ENCODE measurements at places on chromosomes 2 and 18.

DNA sequence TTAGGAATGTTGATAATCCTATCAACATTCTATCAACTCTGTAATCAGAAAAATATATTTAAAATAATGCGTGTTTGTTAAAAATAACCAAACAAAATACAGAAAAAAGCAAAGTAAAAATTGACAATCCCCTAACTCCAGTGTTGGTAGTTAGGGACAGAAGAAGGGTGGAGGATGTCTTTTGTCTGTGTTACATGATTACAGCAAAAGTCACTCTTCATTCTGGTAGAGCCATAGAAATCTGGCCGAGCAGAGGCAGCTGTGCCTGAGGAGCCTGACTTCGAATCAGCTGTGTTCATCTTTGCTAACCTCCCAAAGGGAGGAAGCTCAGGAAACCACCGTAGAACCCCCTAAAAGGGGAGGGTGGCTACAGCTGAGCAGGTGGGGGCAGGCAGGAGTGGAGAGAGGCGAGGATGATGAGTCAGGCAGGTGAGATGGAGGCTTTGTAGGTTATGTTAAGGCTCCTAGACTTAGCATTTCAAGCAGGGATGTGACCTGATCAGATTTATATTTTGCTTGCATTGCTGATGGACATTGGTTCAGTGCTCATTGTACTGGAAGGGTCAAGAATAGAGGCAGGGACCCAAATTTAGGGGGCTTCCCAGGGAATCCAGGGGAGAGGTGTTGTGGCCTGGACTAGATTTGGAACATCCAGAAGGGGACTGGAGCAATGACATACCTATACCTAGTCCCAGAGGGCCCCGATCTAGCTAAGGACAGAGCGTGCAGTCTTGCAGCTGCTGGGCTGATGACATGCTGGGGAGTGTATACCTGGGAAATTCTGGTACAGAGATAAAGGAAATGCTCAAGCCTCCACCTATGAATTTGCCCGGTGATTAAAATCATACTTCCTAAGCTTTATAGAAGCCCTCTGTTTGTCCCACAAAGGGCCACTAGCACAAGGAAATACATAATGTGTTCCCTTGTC lies 95.7 kb downstream of the NEDD4L start:
- DNase-seq, result no peak

- DNase-seq, result peak; percentile 62
These were observed at the start of gene CHN1 for GRCh38 chr2:175004980-175005732. Gene CHN1 (minus strand): TSS chr2:175005381. CDS start chr2:175004912, 469 bp downstream.

DNA sequence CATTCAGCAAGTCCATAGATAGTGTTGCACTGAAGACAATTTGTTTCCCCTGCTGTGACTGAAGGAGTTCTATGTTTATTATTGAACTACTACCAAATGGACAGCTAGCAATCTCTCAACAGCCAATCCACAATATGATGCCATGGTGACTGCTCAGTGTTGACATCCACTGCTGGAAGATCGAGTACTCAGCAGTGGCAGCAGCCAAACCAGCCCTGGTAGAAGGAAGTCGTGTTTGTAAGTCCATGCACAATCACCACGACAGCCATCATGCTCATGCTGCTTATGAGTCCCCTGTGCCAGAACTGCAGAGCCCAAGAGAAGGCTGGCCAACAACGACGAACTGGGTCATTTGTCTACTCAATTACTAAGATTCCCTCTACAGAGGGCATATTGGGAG lies 66.4 kb downstream of the OSR1 start:
- no peak for DNase-seq

- DNase-seq, result no peak
These were observed 80.5 kb upstream of the OTOF start for GRCh38 chr2:26558271-26559043.

DNA sequence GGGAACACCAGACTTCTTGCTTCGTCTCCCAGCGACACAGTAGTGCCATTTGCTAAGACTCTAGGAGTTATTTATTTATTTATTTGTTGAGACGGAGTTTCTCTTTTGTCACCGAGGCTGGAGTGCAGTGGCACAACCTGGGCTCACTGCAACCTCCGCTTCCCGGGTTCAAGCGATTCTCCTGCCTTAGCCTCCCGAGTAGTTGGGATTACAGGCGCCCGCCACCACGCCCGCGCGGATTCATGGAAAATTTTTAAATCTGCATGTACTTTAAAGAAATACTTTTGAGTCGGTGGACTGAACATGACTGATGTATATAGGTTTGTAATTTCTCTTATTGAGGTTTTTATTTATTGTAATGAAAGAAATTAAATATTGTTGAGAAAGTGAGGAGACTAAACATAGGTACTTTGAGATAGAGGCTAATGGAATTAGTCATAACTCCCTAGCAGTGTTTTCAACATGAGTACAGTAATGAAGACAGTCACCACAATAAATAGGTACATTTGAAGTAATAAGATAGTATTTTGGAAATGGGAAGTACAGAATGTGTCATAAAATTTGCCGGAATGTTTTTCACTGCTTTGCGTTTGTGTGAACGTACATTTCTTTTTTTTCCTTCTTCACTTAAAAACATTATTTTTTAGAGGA lies 983 bp downstream of the MTX2 start:
- no peak for DNase-seq

DNA sequence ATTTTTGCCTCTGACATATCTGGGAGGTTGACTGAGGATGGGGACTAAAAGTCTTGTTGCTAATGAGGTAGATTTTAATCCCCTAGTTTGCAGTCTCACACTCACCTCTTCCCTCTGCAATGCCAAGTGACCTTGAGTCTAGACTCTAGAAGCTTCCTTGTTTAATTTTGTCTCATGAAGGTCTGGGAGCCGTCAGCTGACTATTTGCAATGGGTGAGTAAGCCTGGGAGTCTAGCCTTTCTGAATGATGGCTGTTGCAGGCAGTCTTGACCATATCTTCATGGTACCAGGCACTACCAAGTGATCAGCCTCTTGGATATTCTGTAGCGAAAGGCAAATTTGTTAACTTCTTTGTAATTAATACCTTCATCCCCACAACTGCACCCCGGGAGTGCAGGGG lies 61.2 kb downstream of the ARHGAP15 start:
- DNase-seq, result no peak

DNA sequence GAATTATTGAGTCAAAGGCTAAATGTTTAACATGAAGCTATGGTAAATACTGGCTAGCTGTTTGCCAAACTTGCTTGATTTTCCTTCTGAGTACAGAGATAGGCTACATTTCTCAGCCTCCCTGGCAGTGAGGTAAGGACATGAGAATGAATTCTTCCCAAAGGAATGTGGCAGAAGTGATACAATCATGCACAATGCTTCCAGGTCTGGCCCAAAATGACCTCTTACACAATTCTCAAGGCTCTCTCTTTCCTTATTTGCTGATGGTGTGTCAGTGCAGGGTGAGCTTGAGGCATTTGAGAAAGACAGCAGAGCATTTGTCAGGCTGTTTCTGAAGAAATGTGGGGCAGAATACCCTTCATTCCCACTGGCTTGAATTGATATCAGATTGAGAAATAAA lies 95.6 kb upstream of the NABP1 start:
- DNase-seq, result no peak

DNA sequence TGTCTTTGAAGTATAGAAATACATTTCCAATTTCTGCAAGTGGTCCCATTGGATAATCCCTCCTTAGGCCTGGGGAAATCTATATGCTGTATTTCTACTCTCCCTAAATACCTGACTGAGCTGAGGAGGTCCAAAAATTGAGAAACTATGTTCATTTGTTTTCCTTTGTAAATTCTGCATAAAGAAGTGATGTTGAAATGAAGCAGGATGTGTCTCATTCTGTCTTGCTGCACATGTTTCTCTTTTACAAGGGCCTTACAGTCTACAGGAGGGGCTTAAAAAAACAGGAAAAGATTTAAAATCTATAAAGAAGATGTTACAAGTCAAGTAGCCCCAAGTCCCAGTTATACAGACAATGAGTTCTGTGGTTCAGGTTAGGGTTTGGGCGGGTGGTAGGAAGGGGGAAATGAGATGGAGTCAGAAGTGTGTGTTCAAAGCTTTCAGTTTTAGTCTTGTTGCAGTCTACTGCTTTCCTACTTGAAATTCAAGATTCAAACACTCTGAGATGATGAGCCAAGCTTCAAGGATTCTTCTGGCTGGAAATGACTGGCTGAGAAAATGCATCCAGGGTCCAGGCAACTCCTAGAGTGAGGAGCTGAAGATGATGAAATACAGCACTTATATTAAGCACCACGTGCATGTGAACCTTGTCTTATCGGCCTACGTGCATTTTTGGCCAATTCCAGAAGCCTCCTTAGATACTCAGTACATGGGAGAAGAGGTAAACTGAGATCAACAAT lies 146.3 kb upstream of the CELF4 start:
- no peak for DNase-seq

- DNase-seq, result no peak
These were observed 233.8 kb downstream of the LDLRAD4 start for GRCh38 chr18:13452388-13452811.

DNA sequence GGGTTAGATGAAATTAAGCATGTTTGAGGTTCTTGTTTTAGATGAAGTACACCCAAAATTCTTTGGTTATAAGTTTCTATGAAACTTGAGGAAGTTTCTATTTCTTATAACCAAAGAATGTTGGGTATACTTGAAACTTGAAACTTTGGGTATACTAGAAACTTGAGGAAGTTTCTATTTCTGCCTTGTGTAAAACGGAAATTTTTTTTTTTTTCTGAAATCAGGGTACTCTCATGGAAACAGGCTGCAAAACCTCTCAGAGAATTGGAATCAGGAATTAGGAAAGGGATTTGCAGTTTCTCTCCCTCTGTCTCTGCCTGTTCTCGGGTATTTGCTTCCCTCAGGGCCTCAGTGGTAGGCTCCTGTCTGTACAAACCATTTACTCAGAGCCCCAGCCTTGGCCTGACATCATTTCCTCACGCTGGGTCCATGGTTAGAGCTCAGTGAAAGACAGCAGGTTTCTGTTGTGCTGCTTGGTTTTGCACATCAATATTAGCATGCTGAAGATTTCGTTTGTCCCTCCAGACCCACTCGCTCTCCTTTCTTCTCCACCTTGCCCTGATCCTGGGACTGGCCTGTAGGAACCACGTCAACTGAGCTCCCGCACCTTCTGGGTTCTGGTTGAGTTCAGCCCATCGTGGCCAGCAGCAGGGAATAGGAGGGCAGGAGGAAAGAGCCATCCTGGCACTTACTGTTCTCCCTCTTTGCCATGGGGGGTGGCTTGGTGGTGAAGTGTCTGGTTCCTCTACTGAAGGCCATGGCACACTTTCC lies 106.4 kb downstream of the POLR1A start:
- peak; percentile 20 for DNase-seq

- no peak for DNase-seq
These were observed 181.6 kb downstream of the CELF4 start for GRCh38 chr18:37383846-37384595.

GRCh38 chr2:47300081-47300480 lies 102.9 kb upstream of the MSH2 start:
- DNase-seq, result no peak

GRCh38 chr2:238461491-238461890 lies 34.8 kb downstream of the ASB1 start:
- no peak for DNase-seq

- no peak for DNase-seq
These were observed 105.0 kb upstream of the STK17B start for GRCh38 chr2:196276421-196276820.

DNA sequence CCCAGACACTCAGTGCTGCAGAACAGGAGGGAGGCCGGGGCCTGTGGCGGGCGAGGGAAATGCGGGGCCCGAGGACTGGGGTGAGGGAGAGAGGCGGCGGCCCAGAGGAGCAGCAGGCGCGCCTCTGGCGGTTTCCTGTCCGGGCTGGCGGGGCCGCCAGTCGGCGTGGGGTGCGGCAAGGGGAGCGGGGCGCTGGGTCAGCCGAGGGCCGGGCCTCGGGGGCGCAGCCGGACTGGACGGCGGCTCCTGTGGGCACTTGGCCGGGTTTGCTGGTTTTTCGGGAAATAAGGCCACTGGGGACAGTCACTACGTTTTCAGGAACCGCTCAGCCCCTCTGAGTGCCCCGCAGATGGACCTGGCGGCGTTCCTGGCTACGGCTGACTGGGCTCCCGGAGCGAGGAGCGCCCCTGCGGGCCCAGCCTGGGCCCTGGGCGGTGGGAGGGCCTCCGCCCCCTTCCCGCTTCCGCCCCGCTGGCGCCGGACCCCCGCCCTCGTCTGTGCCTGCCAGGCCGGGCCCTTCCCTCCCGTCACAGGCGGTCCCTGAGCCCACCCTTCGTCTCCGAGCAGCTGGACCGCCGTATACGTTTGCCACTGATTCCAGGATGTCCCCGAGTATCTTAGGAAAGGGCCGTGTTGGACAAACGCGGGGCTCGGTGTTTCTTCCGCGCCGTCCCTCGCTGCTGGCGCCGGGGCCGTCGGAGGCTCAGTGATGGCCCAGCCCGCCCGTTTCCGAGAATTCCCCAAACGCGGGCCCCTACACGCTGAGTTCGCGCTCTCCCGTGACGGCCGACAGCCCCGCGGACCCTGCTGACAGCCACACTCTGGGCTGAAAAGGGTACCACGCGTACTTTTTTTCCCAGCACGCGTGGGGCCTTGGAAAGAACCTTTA lies 84.6 kb downstream of the FAM210A start:
- DNase-seq, result no peak

GRCh38 chr2:181655519-181655918 lies 1.4 kb downstream of the CERKL start:
- no peak for DNase-seq

DNA sequence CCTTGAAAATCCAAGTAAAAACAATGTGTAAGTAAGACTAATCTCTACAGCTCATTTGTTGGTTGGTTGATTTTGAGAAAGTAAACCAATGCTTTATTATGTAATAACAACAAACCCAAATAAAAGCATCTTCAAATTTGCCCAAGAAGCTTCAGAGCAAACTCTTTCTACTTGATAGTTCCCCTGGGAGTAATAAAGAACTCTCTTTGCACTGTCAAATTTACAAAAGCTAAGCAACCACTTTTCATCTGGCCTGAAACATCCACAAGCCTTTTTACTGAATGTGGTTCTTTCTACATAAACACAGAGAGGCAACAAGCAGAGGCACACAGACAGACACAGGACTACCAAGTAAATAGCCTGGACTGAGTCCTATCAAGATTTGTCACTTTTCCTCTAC lies 28.8 kb upstream of the CACNB4 start:
- no peak for DNase-seq

GRCh38 chr2:14120376-14120775 lies 512.1 kb upstream of the LRATD1 start:
- DNase-seq, result no peak

- DNase-seq, result no peak
These were observed 265.9 kb upstream of the PXDN start for GRCh38 chr2:2010251-2010650.

- no peak for DNase-seq
These were observed 38.9 kb downstream of the AKAIN1 start for GRCh38 chr18:5158172-5158571.

- no peak for DNase-seq
These were observed 2.7 kb downstream of the CDH7 start for GRCh38 chr18:65753520-65753919.

GRCh38 chr2:200689115-200689514 lies 103.3 kb downstream of the AOX1 start:
- no peak for DNase-seq

GRCh38 chr2:28824207-28824606 lies 13.6 kb downstream of the SPDYA start:
- DNase-seq, result no peak

GRCh38 chr2:207046724-207047123 lies 107.4 kb downstream of the CPO start:
- DNase-seq, result peak; percentile 29

- no peak for DNase-seq
These were observed 202.9 kb upstream of the RAB12 start for GRCh38 chr18:8406186-8406867.

All from activated CD4-positive, alpha-beta T cell treated with anti-CD3 and anti-CD28 coated beads for 4 hours (primary cell).